ENCODE measurements at places on chromosomes 1 and 21.

DNA sequence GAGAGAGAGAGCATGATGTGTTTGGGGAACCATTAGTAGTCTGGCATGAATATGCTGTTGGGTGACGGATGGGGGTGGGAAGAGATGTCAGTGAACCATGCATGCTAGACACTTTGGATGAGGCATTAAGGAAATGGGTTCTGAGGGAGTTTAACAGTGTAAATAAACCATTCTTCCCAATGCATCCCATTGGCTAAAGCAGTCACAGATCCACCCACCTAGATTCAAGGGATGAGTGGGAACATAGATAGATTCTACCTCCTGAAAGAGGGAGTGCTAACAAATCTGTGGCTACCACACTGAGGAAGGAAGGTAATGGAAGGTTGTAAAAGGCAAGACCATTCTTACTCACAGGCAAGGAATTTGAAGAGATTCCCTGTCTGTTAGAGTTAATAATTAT lies 129.8 kb upstream of the CACNA1E start:
- no peak for DNase-seq

DNA sequence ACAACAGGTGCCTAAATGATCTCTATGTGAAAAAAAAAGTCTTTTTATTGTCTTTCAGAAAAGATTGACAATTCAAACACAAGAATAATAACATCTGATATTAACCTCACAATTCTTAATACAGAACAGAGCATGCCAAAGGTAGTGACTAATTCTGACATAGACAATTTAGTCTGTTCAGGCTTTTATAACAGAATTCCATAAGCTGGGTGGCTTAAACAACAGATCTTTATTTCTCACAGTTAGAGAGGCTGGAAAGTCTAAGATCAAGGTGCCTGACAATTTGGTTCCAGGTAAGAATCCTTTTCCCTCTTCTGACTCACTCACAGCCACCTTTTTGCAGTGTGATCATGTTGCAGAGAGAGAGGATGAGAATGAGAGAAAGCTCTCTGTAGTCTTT lies 27.0 kb downstream of the DPYD start:
- DNase-seq: no peak

DNA sequence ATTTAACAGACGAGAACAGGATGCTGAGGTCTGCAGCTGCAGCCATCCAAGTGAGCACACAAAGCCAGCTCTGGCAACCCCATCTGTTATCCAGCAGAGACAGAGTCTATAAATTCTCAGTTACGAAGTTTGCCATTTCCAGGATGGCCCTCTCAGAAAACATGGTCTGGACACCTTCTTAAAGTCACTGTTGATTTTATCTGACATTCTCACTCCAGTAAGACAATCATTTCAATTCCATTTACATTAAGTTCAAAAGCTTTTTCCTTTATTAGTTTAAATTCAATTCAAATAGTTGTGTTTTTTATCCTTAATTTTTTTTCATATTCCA lies 125.5 kb downstream of the DMRTB1 start:
- no peak for DNase-seq

DNA sequence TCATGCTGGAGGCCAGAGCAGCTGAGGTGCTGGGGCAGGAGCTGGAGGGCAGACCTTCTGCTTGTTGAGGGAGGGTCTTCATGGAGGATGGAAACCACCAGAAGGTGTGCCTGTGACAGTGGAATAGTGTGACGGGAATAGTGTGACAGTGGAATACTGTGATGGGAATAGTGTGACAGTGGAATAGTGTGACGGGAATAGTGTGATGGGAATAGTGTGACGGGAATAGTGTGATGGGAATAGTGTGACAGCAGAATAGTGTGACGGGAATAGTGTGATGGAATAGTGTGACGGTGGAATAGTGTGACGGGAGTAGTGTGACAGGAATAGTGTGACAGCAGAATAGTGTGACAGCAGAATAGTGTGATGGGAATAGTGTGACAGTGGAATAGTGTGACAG lies 325.1 kb downstream of the HHAT start:
- no peak for DNase-seq

DNA sequence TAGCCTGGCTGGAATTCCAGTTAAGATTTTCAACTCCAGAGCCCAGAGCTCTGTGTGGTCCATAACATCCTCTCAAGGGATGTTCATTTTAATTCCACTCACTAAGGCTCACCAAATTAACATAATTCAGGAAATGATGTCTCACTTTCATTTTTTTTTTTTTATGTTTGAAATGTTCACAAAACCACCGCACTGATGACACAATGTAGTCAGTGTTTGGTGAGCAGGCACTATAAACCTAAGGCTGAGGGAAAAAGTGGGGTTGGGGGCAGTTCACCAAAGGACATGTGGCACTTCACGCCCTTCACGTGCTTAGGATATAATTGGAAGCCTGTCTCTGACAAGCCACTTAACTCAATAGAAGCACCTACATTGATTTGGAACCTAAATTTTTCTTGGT lies 177.3 kb upstream of the CAMK1G start:
- DNase-seq: no peak

- DNase-seq: no peak
Observed at GRCh38 chr1:32100359-32100758, 7.5 kb upstream of the KPNA6 start.

DNA sequence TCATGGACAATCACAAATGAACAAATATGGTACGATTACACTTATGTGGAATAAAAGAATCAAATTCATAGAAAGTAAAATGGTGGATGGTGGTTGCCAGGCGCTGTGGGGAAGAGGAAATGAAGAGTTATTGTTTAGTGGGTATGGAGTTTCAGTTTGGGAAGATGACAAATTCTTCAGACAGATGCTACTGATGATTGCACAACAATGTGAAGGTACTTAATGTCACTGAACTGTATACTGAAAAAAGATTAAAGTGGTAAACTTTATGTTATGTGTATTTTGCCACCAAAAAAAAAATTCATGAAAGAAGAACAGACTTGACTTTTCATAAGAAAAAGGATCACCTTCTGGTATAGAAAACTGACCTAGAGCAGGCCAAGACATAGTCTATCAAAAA lies 745.6 kb upstream of the CXADR start:
- DNase-seq: no peak

- no peak for DNase-seq
Observed at GRCh38 chr1:155320252-155320651, 442 bp upstream of the RUSC1 start.

DNA sequence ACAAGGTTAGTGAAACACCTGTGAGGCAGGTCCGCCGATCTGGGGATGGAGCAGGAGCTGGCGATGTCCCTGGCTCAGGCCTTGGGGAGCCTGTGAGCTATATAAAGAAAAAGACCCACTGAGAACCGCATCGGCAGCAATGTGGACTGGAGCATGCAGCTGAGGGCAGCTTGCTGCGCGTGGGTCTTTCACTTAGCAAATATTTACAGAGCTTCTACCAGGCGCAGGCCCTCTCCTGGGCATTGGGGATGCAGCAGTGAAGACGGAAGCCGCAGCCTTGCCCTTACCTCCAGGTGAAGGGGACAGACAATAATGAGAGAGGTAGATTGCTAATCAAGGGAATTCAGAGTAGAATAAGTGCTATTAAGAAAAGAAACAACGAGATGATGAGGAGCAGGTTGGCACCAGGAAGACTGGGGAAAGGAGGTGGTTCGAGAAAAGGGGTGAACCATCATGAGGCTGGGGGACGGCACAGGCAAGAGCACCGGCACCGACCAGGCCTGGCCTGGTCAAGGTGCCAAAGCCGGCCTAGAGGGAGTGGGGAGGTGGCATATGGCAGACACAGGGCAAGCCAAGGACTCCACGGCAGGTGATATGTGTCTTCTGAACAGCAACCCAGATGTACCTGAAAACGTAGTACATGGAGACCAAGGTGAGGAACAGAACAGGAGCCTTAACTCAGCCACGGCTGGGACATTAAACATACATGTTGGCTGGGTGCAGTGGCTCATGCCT lies 60.7 kb upstream of the PAX7 start:
- DNase-seq: no peak

Measured in CD4-positive, alpha-beta T cell (primary cell).